Stimulated activated CD8-positive, alpha-beta memory T cell treated with anti-CD3 and anti-CD28 coated beads, Interleukin-4, amount 100 ng/mL, for 48 hours (primary cell): ENCODE measurements at places on chromosomes 2 and 18.

DNA sequence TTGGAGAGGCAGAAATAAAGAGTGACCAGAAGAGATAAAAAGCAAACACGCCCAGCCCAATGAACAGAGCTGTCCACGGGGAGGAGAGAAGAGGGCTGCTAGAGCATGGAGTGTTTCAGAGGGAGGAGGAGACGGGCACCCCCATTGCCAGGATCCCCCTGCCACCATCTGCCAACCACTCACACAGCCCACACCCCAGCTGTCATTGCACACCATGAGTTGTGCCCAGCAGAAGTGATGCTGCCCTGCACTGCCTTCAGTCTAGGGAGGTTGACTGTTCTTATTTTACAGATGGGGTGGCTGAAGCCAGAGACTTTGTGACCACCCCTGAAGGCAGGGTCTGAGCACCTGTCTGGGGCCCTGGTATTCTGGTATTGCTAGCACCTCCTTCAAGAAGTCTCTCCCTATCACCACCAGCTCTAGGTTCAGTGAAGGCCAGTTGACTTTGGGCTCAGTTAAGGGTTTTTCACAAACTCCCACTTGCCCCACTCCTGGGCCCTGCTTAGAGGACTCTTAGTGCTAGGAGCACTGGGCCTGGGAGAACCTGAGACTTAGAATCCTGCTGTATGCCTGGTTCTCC is 2.4 kb downstream of the FABP1 start:
- DNase-seq, result no peak

- no peak for DNase-seq
These were observed 15.0 kb downstream of the NAB1 start for GRCh38 chr2:190663839-190664238.

DNA sequence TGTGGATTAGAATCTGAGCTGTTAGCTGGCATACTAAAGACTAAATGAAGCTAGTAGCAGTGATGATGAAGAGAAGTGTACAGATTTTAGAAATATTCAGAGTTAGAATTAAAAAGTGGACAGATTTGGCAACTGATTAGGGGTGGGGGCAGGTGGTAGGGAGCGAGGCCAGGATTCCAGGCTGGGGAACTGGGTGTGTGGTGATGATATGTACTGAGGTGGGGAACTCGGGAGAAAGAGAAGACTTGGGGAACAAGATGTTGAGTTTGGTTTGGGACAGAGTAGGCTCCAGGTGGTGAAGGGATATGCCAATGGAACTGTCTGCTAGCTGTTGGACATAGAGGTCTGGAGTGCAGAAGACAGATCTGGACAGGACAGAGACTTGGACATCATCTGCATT is 9.2 kb upstream of the CYP26B1 start:
- DNase-seq, result no peak

GRCh38 chr18:4208366-4208765 is 246.7 kb downstream of the DLGAP1 start:
- DNase-seq, result no peak

DNA sequence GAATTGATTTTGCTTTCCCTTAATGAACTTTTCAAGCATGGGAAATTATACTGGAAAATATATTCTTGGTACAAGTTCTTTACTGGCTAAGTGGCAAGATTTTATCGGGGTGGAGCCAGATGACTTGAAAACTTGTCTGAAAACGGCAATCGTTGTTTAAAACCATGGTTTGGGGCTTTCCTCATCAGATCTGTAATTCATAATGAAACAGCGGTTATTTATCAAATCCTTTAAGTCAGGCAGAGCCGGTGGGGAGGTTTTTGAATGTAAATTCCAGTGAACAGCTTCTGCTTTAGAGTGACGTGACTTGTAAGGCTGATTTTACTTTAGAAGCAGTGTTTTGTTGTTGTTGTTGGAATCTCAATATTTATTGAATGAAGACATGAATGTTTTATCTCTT is 2.6 kb downstream of the SEC11C start:
- DNase-seq, result peak; percentile 32
